Kidney (tissue), 22 donors: ENCODE measurements at places on chromosomes 5 and 9. TPM values are rescaled to one million over a fixed set of nuclear protein-coding genes. Genes with fewer than 3 reads are reported as not detected.

DDX4 gene
- not detected for total RNA-seq

FBXL17 gene
- total RNA-seq = 26.5 TPM

OMD gene
- 3.2 TPM for total RNA-seq

FOXI1 gene
- total RNA-seq = 5.1 TPM

DMRT3 gene
- total RNA-seq = not detected

SEC16A gene
- 67.1 TPM for total RNA-seq

HNRNPAB gene
- total RNA-seq = 130 TPM

DNA sequence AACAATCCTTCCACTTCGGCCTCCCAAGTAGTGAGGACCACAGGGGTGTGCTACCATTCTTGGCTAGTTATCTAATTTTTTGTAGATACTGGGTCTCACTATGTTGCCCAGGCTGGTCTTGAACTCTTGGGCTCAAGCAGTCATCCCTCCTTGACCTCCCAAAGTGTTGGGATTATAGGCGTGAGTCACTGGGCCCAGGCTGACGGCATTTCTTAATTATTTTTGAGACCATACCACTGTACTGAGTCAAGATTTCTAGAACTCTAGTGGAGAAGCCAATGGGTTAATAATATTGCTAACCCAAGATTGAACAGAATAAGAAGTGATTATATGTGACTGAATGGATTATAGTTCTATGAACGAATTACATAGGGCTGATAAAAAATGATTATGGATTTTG is 66.7 kb downstream of the TARS1 start:
- no peak for DNase-seq

DNA sequence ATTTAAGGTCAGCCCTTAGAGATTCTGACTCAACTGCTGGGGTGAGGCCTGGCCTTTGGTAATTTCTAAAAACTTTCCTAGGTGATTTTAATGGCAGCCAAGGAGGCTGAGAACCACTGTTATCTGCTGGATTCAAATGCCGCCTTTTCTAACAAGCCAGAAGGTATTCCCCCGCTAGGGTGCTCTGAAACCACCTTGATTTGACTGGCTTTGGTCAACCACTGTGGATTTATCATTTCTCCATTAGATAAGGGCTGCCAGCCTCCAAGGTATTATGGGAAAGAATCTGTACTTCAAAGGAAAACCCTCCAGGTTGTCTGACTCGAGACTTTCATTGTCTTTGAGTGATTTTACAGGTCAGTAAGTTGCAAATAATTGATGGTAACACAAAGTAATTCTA is 4.3 kb downstream of the ANXA6 start:
- no peak for DNase-seq

DNA sequence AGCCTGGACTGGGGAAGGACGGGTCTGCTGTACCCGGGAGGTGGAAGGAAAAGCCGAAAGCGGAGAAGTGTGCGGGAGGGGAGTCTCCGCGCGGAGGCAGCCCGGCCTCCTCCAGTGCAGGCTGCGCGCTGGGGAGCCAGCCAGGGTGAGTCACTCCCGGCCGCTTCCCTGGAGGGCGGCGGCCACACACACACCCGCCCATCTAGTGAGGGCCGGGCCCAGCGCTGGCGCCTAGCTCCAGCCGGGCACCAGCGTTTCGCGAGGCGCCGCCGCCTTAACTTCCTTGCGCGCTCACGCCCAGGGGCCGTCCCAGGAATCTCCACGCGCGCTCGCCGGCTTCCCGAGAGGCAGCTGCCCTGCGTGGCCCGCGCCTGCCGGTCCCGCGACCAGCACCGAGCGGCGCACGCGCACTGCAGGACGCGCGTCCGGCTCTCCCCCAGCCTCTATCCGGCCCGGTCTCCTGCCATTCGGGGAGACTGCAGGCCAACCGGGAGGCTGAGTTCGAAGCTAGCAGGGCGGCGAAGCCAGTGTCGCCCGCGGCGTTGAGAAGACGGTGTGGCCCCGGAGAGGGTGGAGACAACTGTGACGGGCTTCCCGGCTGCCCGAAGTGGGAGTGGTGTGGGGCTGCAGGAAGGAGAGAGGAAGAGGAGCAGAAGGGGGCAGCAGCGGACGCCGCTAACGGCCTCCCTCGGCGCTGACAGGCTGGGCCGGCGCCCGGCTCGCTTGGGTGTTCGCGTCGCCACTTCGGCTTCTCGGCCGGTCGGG is at the start of gene JAK2:
Gene JAK2, plus strand, starts transcription at position 652 of the 765 bp plus-strand sequence. CDS start 36,716 bp downstream, outside the sequence.
- peak; percentile 97 for DNase-seq

GRCh38 chr5:77294185-77294584 is 83.7 kb downstream of the PDE8B start:
- no peak for DNase-seq

DNA sequence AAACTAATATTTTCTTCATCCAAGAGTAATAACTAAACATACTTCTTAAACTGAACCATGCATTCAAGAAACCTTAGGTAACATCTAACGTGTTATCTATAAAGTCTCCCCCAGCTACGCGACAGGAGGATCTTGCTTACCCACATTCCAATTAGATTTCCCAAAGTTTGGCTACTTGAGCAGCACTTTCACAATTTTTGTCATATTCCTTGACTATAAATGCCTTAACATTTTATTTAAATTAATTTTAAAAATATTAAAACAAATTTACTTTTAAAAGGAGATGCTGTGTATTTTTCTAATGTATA is 25.3 kb upstream of the IFNE start:
- no peak for DNase-seq

DNA sequence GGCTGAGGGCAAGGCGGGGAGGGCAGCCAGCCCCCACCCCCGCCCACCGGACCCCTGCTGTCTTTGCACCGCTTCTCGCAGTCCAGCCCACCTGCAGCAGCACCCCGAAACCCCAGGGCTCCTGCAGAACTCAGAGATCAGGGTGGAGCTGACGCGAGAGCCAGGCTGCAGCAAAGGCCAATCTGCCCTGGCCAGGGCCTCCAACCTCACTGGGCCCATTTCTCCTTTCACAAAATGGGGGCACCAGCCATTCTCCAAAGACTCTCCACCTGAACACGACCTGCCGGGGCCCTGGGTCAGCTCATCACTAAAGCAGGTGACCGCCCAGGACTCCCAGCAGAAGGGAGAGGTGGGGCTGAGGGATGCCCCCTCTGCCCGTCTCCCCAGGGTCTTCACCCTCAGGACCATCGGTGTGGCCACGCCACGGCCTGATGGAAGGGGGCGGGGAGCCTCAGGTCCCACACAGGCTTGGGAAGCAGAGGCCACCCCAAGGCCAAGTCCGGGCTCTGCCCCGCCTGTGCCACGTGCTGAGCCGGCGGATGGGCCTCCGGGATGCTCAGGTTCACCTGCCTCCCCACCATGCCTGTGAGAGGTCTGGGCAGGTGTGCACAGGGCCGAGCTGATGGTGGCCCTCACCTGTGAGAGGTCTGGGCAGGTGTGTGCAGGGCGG is 13.1 kb downstream of the NACC2 start:
- no peak for DNase-seq

- DNase-seq = peak; percentile 86
Measured at GRCh38 chr9:130680836-130681768, 12.5 kb upstream of the EXOSC2 start.
